AG04449 (cell line): ENCODE measurements at places on chromosomes 11 and 22.

- no peak for DNase-seq
These were observed 16.3 kb upstream of the CYP2R1 start for GRCh38 chr11:14908214-14908880.

DNA sequence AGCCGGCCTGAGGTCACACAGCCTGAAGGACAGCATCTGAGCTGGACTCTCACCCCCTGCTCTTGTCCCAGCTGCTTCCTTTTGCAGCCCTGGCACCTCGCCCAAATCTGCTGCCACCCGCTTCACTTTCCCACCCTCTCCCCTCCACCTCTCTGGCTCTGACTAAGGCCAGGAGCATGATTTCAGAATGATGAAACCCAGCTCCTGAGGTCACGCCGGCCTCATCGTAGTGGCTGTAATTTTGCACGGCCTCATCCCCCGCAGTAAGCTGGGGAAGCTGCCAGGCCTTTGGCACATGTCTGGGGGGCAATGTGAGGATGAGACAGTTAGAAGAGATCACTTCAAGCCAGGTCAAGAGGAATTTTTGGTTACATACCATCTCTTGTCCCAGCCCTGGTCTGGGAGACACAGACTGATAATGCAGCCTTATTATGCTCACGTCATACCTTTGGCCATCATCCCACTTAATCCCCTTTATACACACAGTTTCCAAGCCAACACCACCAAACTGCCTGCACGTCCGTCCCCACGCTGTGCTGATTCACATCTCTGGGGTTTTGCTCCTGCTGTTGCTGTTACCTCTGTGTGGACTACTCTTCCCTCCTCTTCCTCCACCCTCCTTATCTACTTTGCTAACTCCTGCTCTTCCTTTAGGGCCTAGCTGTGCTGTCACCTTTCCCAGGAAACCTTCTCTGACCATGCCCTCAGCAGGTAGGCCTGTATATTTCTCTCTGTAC, 58.1 kb downstream of the CHRDL2 start:
- DNase-seq: peak; percentile 99

DNA sequence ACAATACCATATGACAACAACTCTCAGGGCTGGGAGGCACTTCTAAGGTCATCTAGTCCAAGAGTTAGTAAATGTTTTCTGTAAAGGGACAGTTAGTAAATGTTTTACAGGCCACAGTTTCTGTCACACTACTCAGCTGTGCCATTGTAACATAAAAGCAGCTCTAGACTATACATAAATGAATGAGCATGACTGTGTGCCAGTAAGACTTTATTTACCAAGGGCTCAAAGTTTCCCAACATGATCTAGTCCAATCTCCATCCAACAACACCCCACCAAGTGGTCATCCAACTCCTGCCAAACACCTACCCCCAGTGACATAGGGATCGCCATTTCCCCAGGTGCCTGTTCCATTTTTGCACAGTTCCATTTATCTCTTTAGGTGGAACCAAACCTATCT, 12.1 kb downstream of the SERGEF start:
- DNase-seq: no peak

- no peak for DNase-seq
These were observed 1.4 kb downstream of the ADM start for GRCh38 chr11:10305964-10306918.
